ENCODE measurements at places on chromosomes 3 and 15. TPM values are rescaled to one million over a fixed set of nuclear protein-coding genes. Genes with fewer than 3 reads are reported as not detected.

EIF4E3 gene
- total RNA-seq, result 2.3 TPM

DNA sequence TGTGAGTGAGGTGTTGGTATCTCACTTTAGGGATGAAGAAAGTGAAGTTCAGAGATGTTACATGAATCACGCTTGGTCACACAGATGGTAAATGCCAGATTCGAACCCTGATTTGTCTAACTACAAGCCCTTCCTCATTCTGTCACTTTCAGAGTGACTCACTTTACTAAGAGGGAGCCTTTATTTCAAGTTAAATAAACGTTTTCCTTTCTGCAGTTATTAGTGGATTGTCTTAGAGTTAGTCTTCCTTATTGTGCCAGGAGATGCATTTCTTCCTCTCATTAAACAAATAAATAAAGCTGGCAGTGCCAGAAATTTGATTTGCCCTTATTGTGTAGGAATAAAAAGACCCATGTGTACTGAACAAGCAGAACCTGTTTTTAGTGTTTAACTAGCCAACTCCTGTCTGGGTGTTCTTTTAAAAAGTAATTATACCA lies 162.5 kb downstream of the AKAP13 start:
- peak; percentile 47 for DNase-seq

BRPF1 gene
- 12.2 TPM for total RNA-seq

CMTM7 gene
- 7.0 TPM for total RNA-seq

GRCh38 chr3:136818191-136818768 lies 646 bp upstream of the SLC35G2 start:
- peak; percentile 89 for DNase-seq

GRCh38 chr3:33388374-33389100 lies 51.7 kb downstream of the UBP1 start:
- no peak for DNase-seq

Measured in SJSA1 (cell line).